Upper lobe of right lung (tissue), 1 donor: ENCODE measurements at places on chromosomes 2 and 18. TPM values are rescaled to one million over a fixed set of nuclear protein-coding genes. Genes with fewer than 3 reads are reported as not detected.

DNA sequence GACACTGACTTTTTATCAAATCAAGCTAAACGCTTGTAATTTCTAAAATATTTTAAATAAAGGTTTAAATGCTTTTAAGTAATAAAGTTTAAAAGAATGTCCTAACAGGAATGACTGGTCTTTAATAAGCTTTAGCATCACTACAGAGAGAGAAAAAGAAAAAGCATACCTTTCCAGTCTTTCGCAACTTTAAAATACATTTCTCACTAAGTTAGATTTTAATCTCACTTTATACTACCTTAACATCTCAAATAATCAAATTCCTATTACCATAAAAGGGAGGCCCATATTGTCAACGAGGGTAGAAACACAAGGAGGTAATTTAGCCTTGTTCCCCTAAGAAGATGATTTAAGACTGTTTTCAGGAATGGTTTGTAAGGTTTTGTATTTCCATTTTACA is 80.7 kb downstream of the STRN start:
- H3K4me3 ChIP-seq, result no peak overlapping the region
- peaks cover 52% of the 10 kb centered on the region for H3K36me3 ChIP-seq
- no peak for DNase-seq
- H3K27me3 ChIP-seq, result no peaks in the 10 kb centered on the region
- no peak overlapping the region for H3K27ac ChIP-seq

DNA sequence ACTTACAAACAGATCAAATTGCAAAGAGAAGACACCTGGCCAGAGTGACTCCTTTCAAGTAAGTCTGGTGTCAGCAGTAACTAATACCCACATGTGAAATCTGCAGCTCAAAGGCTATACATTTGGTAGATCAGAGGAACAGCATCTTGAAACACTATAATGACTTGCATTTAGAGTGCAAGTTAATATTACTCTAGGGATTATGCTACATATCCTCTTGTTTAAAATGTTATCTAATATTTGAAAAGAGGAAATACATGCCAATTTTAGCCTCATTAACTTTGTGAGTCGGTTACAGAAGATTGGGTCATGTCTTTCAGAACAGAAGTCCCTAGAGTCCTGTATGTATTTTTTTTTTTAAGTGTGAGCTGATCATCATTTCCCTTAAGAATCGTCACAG is 15.2 kb downstream of the LANCL1 start:
- no peak overlapping the region for H3K27ac ChIP-seq
- no peaks in the 10 kb centered on the region for H3K4me1 ChIP-seq
- no peaks in the 10 kb centered on the region for H3K27me3 ChIP-seq
- no peak overlapping the region for H3K4me3 ChIP-seq

DNA sequence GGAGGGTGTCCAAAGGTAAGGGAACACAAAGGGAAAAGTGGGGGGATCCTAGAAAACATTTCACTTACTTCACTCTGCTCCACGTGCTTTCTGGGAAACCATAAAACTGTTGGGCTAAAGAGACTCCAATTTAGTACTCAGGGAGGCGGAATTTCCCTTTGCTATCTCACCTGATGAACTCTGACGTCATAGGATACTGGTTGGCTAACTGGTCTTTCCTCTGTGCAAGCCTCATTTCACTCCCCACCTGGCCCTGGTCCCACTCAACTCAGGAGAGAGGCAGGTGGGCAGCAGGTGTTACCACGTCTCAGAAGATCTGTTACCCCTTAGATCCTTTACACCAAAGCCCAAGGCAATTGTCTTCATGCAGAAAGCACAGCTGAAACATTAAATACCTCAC is 51.8 kb upstream of the PMAIP1 start:
- no peaks in the 10 kb centered on the region for H3K27me3 ChIP-seq
- no peak for DNase-seq
- no peak overlapping the region for H3K27ac ChIP-seq
- H3K36me3 ChIP-seq, result no peaks in the 10 kb centered on the region

- no peaks in the 10 kb centered on the region for H3K4me1 ChIP-seq
- DNase-seq, result no peak
- no peaks in the 10 kb centered on the region for H3K36me3 ChIP-seq
- no peak overlapping the region for H3K4me3 ChIP-seq
These were observed 8.0 kb downstream of the ZNF396 start for GRCh38 chr18:35369126-35369525.

DNA sequence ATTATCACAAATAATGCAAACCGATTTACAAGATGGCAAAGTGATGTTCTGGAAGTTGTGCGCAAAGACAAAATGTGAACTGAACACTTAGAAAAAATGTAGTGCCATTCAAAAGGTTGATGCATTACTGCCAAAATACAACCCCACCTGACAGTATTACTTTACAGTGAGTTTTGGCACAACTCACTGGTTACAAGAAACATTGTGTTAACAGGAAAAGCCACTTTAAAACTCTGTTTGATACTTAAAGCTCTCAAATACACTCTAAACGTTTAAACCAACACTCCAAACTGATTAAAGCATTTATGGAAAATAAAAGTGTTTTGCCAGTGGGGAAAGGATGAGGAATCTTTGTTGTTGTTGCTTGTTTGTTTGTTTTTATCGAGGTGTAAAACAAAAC is 173.4 kb upstream of the SATB2 start:
- no peak overlapping the region for H3K27ac ChIP-seq

DNA sequence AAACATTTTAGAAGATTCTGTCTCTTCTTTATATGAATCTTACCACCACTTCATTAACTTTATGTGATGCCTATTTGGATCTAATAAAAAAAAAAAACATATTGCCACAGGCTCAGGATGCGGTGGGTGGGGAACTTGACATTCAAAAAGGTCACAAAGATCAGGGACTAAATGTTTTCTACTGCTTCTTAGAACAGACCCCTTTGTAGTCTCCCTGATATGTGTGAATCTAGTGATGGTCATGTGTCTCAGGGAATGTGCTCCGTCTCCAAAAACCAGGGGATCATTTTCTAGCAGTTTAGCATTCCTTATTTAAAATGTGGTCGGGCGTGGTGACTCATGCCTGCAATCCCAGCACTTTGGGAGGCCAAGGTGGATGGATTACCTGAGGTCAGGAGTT is 807.8 kb upstream of the CHAC2 start:
- H3K4me3 ChIP-seq, result no peak overlapping the region
- H3K27ac ChIP-seq, result no peak overlapping the region
- H3K27me3 ChIP-seq, result no peaks in the 10 kb centered on the region
- no peaks in the 10 kb centered on the region for H3K36me3 ChIP-seq
- DNase-seq, result no peak

Gene CAPN14
- 0.26 TPM for total RNA-seq

DNA sequence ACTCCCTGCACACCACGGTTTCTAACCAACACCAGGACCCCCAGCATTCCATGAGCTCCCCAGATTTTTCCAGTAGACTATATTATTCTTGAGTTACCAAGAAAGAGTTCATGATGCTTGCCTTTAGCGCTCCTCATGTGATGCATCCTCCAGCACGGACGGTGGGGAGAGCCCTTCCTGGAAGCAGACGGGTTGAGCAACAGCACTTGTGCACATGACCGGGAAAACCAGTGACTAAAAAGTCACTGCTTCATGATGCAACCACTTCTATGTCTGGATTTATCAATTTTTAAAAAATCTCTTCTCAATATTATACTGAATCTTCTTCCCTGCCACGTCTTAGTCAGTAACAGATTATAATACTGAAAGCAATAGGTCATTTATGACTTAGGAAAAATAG is 20.4 kb upstream of the DOK6 start:
- no peak for DNase-seq
- H3K36me3 ChIP-seq, result no peaks in the 10 kb centered on the region
- H3K27ac ChIP-seq, result no peak overlapping the region
- no peak overlapping the region for H3K4me3 ChIP-seq

GRCh38 chr18:57410749-57411148 is 24.4 kb upstream of the ONECUT2 start:
- H3K27ac ChIP-seq, result no peak overlapping the region
- H3K36me3 ChIP-seq, result no peaks in the 10 kb centered on the region
- no peaks in the 10 kb centered on the region for H3K4me1 ChIP-seq
- no peak overlapping the region for H3K4me3 ChIP-seq
- no peak for DNase-seq

DNA sequence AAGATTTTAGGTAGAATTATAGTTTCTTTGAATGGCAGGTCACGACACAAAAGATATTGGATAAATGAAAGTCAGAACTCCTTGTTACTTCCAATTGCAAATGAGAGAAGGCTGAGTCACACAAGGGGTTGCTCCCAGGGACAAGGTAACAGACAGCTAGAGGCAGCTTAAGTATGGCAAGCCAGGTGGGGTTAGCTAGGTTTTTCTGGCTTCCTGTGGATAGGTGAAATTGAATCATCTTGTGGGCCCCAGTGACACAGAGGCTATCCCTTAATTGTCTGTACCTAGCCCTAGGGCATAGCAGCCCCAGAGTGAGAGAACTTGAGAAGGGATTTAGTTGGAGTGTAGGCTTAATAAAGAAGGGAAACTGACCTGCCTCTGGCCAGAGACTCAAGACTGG is 407.7 kb upstream of the SLC8A1 start:
- no peak overlapping the region for H3K4me3 ChIP-seq
- no peak overlapping the region for H3K27ac ChIP-seq
- DNase-seq, result no peak
- no peaks in the 10 kb centered on the region for H3K36me3 ChIP-seq

DNA sequence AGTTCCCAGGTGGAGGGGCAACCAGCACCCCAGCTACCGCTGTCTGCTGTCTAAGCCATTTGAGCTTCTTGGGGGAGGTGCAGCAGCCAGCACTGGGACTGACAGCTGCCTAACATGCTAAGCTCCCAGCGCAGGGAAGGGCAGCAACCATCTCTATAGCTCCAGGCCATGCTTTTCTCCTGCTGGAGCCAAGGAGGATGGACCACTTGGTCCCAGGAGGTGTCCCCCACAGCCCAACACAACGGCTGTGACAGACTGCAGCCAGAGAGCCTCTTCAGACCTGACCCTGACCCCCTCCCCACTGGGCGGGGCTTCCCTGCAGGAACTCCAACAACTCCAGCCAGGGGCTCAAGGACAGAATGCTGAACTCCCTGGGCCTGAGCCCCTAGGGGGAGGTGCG is 370.6 kb upstream of the REG3G start:
- no peaks in the 10 kb centered on the region for H3K4me1 ChIP-seq
- no peak overlapping the region for H3K27ac ChIP-seq
- H3K36me3 ChIP-seq, result no peaks in the 10 kb centered on the region

- no peak overlapping the region for H3K4me3 ChIP-seq
- no peaks in the 10 kb centered on the region for H3K27me3 ChIP-seq
- no peak overlapping the region for H3K27ac ChIP-seq
- H3K4me1 ChIP-seq, result no peaks in the 10 kb centered on the region
- DNase-seq, result no peak
These were observed 36.6 kb downstream of the GORASP2 start for GRCh38 chr2:170965446-170966225.

Gene HOXD12
- total RNA-seq, result not detected

Gene C2orf72
- total RNA-seq, result 1.5 TPM

DNA sequence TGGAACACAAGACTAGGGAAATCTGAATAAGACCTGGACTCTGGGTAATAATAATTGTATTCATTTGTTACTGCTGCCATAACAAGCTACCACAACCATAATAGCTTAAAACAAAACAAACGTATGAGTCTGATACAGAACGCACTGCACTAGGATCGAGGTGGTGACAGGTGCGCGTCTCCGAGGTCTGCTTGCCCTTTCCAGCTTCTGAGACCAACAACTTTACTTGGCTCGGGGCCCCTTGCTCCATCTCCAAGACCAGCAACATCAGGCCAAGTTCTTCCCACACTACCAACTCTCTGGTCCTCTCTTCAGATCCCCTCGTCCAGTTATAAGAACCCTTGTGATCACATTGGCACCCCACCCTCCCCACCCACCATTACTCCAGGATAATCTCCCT is 42.8 kb downstream of the TBC1D8 start:
- no peak for DNase-seq
- peaks cover 22% of the 10 kb centered on the region for H3K4me1 ChIP-seq
- H3K36me3 ChIP-seq, result no peaks in the 10 kb centered on the region
- H3K27me3 ChIP-seq, result no peaks in the 10 kb centered on the region
- no peak overlapping the region for H3K27ac ChIP-seq
- H3K4me3 ChIP-seq, result no peak overlapping the region
